NCI-H446 treated with DMSO at 0.1 percent for 48 hours (cell line): ENCODE measurements at places on chromosomes 3 and 15.

DNA sequence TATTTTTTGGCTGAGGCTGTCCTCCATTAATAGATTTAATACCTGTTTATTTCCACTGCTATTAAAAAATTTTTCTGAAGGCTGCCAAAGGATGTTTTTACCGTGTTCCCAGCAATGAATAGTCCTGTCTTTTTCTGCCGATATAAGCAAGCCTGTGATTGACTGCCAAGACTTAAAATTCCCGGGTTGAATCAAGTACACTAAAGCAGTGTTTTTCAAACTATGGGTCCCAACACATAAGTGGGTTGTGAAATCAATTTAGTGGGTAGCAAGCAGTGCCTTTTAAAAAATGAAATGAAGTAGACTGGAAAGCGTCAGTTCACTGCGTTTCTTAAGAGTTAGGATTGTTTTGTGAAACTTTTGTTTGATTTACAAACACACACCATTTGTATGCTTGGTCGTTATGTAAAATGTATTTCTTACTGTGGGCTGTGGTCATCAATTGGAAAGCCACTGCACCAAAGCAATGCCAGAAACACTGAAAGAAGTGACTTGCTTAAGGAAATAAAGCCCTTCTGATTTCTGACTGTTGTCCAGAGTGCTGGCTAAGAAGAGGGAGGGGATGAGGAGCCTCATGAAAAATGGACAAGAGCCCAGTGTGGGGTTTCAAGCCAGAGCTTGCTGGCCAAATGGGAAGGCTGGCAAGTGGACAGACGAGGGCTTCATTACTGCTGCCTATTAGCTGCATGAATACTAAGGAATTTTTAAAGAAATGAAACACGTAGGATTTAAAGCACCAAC lies 206.0 kb downstream of the THRB start:
- peak; percentile 9 for DNase-seq

GRCh38 chr3:27939940-27940339 lies 217.8 kb upstream of the EOMES start:
- DNase-seq: no peak

DNA sequence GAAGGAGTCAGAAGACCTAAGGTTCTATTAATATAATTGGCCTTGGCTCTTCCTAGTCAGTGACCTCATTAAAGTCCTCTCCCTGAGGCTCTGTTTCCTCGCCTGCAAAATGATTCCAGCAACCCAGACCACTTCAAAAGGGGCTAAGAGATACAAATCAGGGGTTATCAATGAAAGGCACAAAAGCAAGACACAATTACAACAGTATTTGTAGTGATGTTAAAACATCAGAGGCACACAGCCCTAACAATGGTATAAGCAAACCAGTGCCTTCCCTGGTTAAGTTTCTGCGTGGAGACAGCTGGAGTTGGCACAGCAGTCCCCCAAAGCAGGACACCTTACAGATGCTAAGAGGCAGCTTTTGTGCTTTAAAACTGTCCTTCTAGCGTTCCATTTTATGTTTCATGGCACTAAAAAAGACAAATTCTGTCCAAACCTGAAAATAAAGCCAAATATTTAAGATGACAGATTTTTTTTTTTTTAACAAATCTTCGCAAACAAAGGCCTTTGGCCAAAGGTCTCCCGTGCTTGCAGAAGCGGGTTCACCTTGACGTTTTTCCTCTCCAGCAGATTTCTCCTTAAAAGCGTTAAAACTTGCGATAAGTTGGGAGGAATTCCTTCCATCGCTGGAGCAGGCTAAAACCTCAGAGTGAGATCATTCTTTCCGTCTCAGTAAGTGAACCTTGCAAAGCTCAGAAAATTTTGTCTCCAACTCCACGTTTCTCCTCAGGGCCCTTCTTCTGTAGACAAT lies 999 bp downstream of the ZNF280D start:
- no peak for DNase-seq

- no peak for DNase-seq
Measured at GRCh38 chr3:180375831-180376230, 226.1 kb upstream of the TTC14 start.

GRCh38 chr3:167091226-167091625 lies 288.9 kb downstream of the ZBBX start:
- DNase-seq: peak; percentile 47

DNA sequence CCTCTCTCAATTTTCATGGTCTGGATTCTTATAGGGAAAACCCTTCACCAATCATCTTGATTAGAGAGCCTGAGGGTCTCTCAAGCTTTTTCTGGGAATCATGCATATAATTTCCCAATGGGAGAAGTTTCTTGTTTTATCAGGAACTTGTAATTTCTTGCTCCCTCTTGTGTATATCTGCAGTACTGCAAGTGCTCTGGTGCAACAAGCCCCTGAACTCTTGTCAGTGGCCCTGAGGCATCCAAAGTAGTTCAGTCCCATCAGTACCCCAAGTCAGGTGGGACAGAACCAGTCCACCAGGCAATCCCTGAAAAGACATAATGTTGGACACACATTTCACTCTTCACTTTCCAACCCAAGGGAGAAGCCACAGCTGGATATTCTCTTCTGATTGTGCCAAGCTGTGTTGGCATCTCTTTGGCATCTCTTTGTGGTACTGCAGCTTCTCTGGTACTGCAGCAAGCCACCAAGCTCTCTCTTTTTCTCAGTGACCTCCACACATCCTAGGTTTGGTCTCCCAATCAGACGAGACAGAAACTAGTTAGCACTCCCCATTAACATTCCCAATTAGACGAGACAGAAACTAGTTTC lies 214.5 kb downstream of the ZIC4 start:
- DNase-seq: peak; percentile 8

- no peak for DNase-seq
Measured at GRCh38 chr15:92672102-92672501, 16.5 kb upstream of the FAM174B start.

GRCh38 chr3:186417791-186418190 lies 55.8 kb upstream of the DGKG start:
- no peak for DNase-seq

GRCh38 chr3:93904568-93904967 lies 69.1 kb downstream of the PROS1 start:
- DNase-seq: no peak

DNA sequence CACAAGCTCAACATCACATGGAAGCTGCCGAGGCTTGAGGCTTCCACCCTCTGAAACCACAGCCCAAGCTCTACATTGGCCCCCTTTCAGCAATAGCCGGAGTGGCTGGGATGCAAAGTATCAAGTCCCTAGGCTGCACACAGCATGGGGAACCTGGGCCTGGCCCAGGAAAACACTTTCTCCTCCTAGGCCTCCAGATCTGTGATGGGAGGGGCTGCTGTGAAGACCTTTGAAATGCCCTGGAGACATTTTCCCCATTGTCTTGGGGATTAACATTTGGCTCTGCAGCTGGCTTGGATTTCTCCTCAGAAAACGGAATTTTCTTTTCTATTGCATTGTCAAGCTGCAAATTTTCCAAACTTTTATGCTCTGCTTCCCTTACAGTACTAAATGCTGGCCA lies 18.2 kb downstream of the HRG start:
- DNase-seq: no peak

DNA sequence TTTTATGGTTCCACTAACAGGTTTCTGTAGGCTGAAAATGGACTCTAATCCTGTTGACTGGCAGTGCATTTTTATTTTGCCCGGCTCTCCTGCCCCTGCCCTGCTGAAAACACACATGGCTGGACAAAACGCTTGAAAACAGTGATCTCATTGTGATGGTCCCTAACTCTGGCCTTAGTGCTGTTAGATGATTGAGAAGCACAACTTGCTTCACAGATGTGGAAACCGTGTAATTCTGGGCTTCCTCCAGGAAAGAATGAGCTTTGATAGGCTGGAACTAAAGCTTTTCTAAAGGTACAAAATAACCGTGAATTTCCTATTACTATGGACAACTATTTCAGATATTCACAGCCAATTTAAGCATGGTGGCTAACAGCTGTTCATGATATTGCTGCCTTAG lies 121.4 kb downstream of the VGLL3 start:
- DNase-seq: no peak

DNA sequence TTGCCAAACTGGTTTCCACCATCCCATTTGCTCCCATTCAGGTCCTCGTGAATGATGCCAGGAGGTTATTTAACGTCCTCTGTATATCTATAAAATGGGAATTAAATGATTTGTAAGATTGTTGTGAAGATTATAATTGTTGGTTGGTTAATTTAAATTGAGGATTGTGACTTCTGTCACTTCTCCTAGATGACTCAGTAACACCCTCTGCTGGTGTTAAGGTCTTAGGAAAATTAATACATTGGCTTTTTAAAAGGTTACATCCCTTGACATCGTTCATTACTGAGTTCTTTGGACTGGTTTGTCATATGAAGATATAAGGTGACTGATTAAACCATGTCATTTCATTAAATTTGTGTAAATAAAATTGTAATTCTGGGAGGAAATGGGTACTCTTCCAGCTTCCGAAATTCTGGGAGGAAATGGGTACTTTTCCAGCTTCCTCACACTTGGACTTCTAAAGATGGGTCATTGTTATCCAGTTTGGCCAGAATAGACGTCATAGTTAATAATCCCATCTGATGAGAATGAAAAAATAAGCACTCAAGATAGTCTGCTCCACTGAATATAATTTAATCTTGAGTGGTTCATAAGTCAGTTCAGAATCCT lies 33.3 kb upstream of the PAQR5 start:
- DNase-seq: no peak

DNA sequence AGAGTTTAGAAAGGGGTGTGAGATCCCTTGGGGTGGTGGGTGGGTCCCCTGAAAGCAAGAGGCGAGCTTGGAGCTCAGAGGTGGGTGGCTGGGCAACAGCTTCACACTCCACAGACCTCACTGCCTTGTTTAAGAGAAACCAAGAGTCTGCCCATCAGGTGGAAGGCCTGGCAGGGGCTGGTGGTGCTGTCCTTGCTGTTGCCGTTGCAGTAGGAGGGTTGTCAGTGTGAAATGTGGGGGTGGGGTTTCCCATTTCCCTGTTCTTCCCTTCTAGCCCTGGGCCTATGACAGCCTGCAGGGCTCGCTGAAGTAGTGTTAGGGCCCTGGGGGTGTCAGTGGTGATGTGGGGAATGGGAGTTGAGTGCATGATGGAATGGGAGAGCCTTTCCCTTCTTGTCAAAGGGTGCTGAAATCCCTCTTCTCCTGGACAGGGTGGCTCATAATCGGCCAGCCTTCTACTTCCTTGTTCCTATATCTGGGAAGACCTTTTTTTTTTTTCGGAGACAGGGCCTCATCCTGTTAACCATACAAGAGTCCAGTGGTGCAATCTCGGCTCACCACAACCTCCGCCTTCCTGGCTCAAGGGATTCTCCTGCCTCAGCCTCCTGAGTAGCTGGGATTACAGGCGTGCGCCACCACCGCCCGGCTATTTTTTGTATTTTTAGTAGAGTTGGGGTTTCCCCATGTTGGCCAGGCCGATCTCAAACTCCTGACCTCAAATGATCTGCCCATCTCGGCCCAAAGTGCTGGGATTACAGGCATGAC lies 4.3 kb downstream of the PLEKHO2 start:
- DNase-seq: no peak

GRCh38 chr3:114205541-114205940 lies 26.7 kb upstream of the DRD3 start:
- DNase-seq: no peak

DNA sequence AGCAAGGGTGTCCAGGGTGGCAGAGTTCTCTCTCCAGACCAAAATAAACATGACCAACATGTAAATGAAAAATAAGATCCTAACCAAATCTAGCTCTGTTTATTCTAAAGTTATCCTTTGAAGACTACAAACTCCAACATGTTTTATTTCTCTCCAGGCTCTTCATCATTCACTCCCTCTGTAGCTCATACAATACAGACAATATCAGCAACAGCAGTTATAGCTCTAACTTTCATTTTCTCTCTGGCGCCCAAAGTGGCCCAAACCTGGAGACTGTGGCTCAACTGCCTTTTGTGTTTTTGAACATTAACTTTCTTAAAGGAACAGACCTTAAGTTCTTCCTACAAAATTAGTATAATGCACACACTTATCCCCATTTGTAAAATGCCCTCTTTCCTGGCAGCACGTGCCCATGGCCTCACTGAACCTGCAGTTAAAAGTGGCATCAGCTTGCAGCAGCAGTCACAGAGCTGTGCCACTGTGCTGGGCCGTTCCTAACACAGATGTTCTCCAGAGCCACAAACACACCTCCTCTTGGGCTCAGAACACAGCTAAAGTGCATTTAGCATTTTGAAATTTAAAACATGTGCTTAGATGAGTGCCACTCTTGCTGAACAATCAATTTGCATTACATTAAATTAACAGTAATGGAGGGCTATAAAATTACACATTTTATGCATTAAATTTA lies 91.9 kb downstream of the RORA start:
- DNase-seq: no peak

GRCh38 chr3:10223676-10224639 lies 24.3 kb upstream of the TATDN2 start:
- no peak for DNase-seq

GRCh38 chr3:114499976-114500375 lies 206.1 kb downstream of the TIGIT start:
- DNase-seq: no peak

DNA sequence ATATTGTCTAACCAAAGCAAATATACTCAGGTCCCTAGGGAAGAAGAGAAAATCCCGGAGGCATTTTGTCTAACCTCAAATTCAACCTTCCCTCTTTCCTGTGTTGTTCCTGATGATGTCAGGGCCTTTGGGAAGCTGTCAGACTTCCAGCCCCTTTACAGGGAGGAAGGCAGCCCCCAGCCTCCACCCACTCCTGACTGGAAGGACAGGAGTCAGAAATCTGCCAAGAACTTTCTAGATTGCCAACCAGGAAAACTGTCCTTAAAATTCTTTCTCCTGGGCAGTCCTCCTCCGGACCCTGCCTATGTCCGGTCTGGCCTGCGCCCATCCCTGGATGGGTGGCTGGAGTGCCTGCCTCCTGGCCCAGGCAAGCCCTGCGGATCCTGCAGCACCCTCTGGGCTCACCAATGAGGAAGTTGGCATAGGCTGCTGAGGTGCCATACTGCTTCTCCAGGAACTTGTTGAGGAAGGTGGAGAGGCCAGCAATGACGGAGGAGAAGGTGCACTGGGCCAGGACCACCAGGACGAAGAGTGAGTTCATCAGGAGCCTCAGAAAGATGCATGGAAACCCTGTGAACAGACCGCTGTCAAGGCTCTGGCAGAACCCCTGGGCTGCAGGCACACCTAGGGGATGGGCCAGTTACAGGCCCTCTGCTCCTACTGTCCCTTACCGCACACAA lies 52.6 kb upstream of the RAB6B start:
- no peak for DNase-seq

DNA sequence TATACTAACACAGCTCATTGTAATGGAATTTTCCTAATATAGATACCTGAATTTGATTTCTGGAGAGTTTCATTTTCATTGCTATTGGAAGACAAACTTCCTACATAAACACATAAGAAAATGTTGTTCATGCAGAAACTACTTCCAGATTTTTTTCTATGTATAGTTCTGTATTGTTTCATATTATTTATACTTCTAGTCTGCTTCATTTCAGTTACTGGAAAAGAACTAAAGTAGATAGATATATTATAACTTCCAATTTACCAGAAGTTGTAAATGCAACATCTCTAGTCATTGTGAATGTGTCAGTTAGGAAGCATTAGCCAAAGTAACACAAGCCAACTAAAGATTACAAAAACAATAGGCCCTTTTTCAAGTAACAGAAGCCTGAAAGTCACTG lies 147.3 kb upstream of the ZNF385D start:
- DNase-seq: no peak
